CD4-positive, alpha-beta memory T cell (primary cell): ENCODE measurements at places on chromosomes 1 and 21.
A peak's percentile ranks its signal among the peaks of the same experiment; 100 is the strongest.

DNA sequence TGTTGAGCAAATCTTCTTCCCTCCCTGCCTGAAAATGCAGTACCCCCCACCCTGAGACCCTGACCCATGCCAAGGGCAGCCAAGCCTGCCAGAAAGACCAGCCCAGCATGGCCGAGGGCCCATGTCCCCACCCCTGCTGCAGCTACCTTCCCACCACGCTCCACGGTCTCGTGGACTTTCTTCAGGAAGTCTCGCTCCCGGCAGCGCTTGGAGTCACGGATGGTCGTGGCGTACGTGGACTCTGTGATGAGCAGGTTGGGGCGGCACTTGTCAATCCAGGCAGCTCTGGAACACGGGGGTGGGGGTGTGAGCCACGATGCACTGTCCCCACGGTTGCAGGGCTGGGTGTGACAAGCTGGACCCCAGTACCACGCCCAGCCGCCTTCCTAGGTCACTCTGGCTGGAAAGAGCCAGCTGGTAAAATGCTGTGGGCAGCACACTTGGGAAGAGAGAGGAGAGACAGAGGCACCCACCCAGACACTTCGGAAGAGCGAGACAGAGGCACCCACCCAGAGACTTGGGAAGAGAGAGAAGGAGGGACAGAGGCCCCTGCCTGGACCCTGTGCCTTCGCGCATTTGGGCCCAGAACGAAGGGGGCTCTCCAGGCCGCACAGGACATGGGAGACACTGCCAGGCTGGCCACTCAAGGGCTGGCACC lies 6.4 kb downstream of the PUSL1 start:
- no peak for DNase-seq

GRCh38 chr1:1609822-1610485 lies 5.3 kb upstream of the MIB2 start:
- no peak for DNase-seq

DNA sequence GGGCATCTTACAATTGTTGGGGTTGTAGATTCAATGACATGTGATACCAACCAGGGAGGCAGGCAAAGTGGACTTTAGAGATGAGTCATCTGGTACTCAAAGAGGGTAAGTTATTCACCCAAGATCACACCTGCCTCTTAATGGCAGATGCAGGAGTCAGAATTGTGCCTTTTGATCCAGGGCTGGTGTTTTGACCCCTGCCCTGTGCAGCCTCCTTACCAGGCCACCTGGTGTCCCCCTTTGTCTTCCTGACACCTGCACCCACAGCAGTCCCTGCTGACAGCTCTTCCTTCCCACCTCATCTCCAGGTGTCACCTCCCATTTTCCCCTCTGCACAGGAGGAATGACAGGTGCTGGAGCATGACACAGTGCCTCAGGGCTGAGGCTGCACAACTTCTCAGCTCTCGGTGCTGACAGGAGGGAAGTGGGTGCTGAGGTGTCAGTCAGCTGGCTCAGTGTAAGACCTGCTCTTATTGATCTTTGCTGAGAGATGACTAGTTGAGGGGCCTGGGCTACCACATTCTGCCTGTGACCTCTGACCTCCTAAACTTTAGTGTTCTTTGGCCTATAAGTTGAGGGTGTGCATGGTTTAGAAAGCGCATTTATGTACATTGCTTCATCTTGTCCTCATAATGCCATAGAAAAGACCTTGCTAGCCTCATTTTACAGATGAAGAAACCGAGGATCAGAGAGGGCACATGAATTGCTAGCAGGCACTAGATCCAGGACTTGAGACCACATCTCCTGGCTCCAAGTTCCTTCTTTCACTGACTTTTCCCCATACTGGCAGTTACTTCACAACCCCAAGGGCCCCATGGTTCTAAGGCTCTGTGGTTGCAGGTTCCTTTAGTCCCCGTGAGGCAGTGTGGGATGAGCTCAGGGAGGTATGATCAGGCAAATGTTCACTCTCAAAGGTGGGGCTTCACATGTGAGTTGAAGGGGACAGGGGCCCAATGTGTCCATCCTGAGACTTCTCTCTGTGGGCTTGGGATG lies 31.3 kb downstream of the CACNA1E start:
- DNase-seq = no peak

- DNase-seq = peak; percentile 86
Observed at GRCh38 chr21:45078877-45079281, 4.5 kb downstream of the ADARB1 start.

DNA sequence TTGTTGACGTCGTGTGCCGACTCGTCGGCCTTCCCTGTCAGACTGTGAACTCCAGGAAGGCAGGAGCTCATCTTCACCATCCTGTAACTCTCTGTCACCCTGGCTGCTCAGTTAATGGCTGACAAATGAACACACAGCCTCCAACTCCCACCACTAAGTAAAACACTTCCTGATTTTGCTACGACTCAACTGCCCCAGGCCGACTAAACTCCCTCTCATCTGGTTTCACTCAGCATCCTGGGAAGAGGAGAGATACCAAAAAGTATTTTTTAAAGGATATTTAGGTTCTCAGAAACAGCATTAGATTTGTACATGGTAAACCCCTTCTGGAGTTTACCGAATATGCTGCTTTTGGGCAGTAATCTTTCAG lies 18.2 kb upstream of the LHX4 start:
- DNase-seq = no peak
